Endodermal cell (in vitro differentiated cells): ENCODE measurements at places on chromosomes 7 and 10. TPM values are rescaled to one million over a fixed set of nuclear protein-coding genes. Genes with fewer than 3 reads are reported as not detected.

The PPP1R3C gene
- 0.88 to 124 TPM (median 0.91 TPM) in 3 replicates for total RNA-seq

DNA sequence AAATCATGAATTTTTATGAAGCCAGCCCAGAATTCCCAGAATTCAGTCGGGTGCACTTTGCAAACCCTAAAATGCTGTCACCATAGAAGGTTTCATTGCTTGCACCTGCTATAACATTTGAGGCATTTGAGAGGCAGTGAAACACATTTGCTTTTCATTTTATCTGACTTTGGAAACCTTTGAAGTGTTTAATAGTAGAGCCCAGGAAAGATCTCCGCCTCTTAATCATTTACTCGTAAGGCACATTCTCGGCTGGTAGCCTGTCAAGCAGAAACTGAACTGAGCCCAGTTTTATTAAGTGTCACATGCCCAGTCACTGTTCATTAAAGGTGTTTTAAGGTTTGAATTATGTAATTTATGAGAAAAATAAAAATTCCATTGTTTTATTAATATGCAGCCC is 247.6 kb downstream of the EMX2 start:
- peaks cover 46% of the 10 kb centered on the region for H3K27me3 ChIP-seq
- DNase-seq: no peak
- no peak overlapping the region for H3K4me3 ChIP-seq
- H3K27ac ChIP-seq: no peak overlapping the region
- peaks cover 3% of the 10 kb centered on the region for H3K4me1 ChIP-seq
- H3K36me3 ChIP-seq: no peaks in the 10 kb centered on the region

- no peak overlapping the region for H3K4me3 ChIP-seq
- no peak overlapping the region for H3K27ac ChIP-seq
- no peaks in the 10 kb centered on the region for H3K4me1 ChIP-seq
- H3K27me3 ChIP-seq: no peaks in the 10 kb centered on the region
- H3K36me3 ChIP-seq: no peaks in the 10 kb centered on the region
These were observed 8.3 kb upstream of the FOXL3 start for GRCh38 chr7:281637-282036.

DNA sequence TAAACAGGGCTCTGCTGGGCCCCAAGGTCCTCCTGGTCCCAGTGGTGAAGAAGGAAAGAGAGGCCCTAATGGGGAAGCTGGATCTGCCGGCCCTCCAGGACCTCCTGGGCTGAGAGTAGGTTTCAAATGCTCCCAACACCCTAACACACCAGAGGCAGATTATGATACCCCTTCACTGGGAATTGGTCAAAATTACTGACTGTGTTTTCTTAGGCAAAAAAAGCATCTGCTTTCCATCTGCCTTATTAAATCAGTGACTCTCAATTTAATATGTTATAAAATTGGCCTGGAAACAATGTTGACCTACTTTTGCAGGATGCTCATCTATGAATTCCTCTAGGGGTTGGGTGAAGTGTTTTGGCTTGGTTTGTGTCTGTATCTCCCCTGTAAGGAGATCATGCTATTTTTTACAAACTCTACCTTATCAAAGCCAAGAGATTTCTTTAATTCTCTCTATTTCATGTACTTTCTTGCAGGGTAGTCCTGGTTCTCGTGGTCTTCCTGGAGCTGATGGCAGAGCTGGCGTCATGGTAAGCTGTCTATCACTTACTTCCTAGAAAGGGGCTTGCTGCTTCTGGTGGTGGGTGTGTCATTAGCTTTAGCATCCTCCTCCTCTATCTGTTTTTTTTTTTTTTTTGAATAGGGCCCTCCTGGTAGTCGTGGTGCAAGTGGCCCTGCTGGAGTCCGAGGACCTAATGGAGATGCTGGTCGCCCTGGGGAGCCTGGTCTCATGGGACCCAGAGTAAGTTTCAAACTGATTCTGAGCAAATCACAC is 15.9 kb downstream of the COL1A2 start:
- H3K27me3 ChIP-seq: no peaks in the 10 kb centered on the region
- no peak overlapping the region for H3K27ac ChIP-seq
- DNase-seq: no peak
- no peak overlapping the region for H3K4me3 ChIP-seq
- no peaks in the 10 kb centered on the region for H3K36me3 ChIP-seq

DNA sequence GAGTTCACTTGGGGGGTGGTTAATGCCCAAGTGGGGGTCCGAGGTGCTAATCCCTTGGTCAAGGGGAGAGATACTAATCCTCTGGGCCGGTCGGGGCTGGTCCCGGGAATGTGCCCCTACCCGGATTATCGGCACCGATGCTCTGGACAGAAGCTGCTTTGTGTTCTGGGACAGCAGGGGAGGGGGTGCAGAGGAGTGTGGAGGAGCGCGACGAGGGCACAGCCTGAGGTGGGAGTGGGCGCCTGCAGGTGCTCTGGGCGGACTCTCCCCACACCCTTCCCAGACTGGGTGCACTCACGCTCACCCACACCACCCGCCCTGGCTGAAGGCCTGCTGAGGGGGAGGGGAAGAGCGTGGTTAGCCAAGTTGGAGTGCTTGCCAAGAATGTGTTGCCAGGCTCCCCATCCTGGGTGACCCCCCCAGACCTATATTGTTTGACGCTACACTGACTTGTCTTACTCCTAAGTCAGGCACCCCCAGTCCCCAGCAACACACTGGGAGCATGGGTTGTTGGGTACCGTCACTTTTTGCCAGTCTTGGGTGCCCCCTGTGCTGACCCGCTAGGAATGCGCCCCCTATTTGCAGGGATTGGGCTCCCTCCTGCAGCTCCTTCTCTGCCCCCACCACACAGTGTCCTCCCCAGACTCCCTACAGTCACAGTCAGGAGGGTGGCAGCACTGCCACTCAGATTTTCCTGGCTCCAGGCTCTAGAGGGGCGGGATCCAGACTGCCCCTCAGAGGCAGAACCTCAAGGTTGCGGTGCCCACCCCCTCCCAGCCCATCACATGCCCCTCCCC is 1.2 kb downstream of the SLC4A2 start:
- peaks cover 18% of the 10 kb centered on the region for H3K4me1 ChIP-seq
- no peak overlapping the region for H3K27ac ChIP-seq
- peak; percentile 60 for DNase-seq
- peaks cover 9% of the 10 kb centered on the region for H3K27me3 ChIP-seq
- peaks cover 13% of the 10 kb centered on the region for H3K36me3 ChIP-seq

GRCh38 chr10:116274064-116274904 is 1.3 kb upstream of the GFRA1 start:
- peak overlapping the region; percentile 85 for H3K27ac ChIP-seq
- peaks cover 90% of the 10 kb centered on the region for H3K27me3 ChIP-seq
- no peaks in the 10 kb centered on the region for H3K36me3 ChIP-seq
- H3K4me1 ChIP-seq: no peaks in the 10 kb centered on the region
- peak overlapping the region; percentile 84 for H3K4me3 ChIP-seq

- no peaks in the 10 kb centered on the region for H3K4me1 ChIP-seq
- no peaks in the 10 kb centered on the region for H3K36me3 ChIP-seq
- no peak overlapping the region for H3K27ac ChIP-seq
- H3K4me3 ChIP-seq: no peak overlapping the region
These were observed 48.8 kb downstream of the CPXM2 start for GRCh38 chr10:123842692-123843385.
